ENCODE measurements at places on chromosomes 12 and 14.

DNA sequence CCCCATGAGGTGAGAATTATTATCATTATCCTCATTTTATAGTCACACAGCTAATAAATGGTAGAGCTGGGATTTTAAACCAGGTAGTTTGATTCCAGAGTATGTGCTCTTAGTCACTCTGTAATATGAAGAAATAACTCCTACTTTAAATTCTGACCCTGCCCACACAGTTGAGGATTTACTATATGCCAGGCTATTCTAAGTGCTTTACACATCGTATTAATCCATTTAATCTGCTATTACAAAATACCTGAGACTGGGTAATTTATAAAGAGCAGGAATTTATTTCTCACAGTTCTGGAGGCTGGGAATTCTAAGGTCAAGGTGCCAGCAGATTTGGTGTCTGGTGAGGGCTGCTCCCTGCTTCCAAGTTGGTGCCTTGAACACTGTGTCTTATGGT is 19.6 kb upstream of the WIF1 start:
- no peak for DNase-seq

GRCh38 chr14:105149146-105149781 is 19.3 kb downstream of the JAG2 start:
- DNase-seq: no peak

- DNase-seq: no peak
Measured at GRCh38 chr14:68459480-68460136, 333.3 kb downstream of the ZFP36L1 start.

DNA sequence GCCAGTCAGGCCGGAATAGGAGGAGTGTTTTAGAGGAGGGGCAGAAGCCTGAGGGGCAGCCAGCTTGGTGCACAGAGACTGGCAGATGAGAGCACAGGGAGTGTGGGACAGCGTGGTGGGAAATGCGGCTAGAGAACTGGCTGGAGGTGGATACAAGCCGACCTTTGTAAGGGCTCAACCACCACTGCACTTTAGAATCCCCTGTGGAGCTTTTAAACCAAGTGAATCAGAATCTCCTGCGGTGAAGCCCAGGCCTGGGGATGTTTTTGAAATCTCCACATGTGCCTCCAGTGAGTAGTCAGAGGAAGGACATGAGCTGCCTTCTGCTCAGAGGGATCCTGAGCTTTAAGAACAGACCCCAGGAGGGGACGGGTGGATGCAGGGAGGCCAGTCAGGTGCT is 10.9 kb upstream of the PCED1B start:
- DNase-seq: no peak

DNA sequence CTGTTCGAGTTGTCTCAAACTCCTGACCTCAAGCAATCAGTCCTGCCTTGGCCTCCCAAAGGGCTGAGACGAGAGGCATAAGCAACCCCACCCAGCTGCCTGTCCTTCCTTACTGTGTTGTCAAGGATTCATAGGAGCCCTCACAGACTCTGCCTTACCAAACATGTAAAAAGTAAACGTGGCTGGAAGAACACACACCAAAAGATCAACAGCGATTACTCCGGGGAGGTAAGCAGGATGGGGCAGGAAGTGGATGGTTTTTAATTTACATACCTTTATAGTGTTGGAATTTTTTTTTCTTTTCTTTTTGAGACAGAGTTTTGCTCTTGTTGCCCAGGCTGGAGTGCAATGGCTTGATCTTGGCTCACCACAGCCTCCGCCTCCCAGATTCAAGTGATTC is 61.5 kb upstream of the EGLN3 start:
- no peak for DNase-seq

- no peak for DNase-seq
Measured at GRCh38 chr14:35687335-35687939, 121.7 kb downstream of the RALGAPA1 start.
